ENCODE measurements at places on chromosomes 16 and 17. TPM values are rescaled to one million over a fixed set of nuclear protein-coding genes. Genes with fewer than 3 reads are reported as not detected.

- no peak for DNase-seq
Observed at GRCh38 chr17:79465681-79466025, 145.2 kb downstream of the RBFOX3 start.

- no peak for DNase-seq
Observed at GRCh38 chr17:39727556-39727955, 2.8 kb downstream of the MIEN1 start.

RUNDC3A gene
- total RNA-seq, result 0.13 TPM

LYRM1 gene
- total RNA-seq, result 42.0 TPM

SSTR5 gene
- total RNA-seq, result not detected

EMP2 gene
- total RNA-seq, result 68.1 TPM
